RPMI8226 (cell line): ENCODE measurements at places on chromosomes 1 and 21.

DNA sequence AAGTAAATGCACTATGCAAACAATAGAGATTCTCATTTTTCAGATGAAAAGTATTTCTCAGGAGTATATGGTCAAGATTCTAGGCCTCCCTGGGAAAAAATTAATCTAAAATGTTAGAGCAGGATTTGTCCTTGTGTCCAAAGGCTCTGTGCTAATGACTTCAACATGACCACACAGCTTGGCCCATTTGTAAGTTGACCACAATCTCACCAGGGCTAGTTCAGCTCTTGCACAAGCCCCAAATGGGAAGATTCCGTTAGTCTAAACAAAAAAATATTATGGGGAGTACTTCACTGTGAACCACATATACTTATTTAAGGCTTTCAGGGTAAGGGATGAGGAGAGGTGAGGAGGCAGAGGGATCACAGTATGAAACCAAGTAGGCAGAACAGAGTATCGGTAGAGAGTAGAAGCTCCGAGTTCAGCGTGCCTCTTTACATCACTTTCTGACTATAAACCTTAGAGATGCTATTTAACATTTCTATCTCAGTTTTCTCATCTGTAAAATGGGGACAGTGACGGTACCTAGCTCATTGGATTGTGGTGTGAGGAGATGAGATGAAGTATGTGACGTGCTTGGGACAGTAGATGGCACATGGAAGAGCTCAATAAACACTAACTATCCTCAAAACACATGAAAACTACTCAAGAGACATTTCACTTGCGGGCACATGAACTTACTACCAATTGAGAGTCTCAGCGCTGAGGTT, 37.8 kb upstream of the CTTNBP2NL start:
- no peak for DNase-seq

DNA sequence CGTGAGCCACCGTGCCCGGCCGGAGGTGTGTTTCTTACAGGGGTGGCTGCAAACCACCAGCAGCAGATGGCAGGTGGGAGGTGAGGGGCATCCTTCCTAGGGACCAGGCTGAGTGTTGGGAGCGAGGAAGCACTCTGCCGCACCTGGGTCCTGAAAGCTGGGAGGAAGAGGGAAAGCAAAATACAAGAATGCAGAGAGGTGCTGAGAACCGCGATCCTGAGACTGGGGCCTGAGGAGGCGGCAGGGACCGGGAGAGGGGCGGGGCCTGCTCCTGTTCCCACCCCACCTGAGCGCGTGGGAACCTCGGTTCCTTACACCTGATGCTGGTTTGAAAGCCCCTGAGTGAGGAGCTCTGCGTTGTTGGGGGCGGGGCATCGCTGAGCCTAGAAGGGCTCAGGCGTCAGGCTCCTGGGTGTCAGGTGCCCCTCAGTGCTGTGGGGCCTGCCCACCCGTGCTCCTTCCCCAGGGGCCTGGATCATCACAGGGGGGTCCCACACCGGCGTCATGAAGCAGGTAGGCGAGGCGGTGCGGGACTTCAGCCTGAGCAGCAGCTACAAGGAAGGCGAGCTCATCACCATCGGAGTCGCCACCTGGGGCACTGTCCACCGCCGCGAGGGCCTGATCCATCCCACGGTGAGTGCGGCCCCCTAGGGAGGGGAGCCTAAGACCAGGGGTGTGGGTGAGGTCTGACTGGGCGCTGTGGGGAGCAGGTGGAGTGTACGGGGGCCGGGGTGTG, 15.5 kb downstream of the TRPM2 start:
- DNase-seq, result no peak

GRCh38 chr1:91831132-91831930, 54.6 kb downstream of the TGFBR3 start:
- DNase-seq, result peak; percentile 22

DNA sequence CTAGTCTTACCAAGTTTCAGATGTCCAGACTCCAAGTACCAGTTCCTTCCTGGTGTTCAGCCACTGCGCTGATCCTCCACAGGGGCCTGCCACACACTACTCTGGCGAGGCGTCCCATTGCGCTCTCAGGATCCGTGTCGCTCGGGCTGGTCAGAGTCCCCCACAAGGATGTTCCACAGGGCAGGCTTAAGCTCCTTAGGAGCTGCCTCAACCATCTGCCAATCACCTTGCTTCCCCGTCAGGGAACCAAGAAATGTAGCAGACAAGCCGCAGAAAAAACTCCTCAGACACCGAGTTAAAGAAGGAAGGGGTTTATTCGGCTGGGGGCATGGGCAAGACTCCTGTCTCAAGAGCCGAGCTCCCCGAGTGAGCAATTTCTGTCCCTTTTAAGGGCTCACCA, 9.8 kb downstream of the OR2W3 start:
- no peak for DNase-seq

DNA sequence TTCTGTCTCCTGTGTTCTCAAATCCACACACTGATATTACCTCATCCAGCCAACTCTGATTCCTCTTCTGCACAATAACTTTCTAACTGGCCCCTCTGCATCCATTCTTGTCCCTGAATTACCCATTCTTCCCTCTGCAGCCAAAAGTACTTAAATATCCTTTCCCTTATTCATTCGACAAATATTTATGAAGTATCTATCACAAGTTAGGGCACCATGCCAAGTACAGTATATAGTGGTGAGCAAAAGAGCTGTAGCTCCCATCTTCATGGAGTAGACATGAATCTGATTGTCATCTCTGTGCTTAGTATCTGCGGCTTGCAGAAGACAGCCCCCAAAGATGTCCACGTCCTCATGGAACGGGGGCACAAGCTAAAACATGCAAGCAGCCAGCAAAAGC, 316.8 kb downstream of the SETD4 start:
- no peak for DNase-seq

GRCh38 chr1:153032677-153033308, 1.8 kb downstream of the SPRR1B start:
- peak; percentile 12 for DNase-seq

DNA sequence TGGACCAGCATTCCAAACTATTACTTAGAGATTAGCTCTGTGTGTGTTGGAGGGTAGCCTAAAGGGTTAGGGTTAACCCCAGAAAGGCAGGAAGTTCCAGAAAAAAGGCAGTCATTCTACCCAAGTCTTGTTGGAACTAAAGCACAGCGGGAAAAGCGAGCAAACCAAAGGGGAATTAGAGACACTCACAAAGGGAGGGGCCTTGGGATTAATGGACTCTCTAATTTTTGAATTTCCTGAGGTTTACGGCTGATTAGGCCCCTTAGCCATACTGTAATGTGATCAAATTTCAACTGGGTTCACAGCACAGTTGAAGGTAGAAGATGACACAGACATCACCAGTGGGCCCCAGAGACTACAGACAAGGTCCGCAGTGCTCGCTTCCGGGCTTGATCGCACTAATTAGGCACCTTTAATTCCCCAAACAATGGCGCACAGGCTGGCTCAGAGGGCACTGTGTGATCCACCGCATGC, 28.3 kb downstream of the CAPZB start:
- DNase-seq, result no peak

GRCh38 chr1:247385283-247385682, 30.7 kb upstream of the NLRP3 start:
- no peak for DNase-seq

DNA sequence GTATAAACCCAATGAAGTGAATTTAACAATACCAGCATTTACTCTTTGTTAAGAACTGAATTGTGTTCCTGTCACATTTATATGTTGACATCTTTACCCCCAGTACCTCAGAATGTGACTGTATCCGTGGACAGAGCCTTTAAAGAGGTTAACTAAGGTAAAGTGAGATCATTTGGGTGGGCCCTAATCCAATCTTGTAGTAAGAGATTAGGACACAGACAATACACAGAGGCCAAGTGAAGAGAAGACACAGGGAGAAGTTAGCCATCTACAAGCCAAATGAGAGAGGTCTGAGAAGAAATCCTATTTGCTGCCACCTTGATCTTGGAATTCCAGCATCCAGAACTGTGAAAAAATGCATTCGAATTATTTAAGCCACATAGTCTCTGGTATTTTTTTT, 22.9 kb upstream of the WARS2 start:
- no peak for DNase-seq

DNA sequence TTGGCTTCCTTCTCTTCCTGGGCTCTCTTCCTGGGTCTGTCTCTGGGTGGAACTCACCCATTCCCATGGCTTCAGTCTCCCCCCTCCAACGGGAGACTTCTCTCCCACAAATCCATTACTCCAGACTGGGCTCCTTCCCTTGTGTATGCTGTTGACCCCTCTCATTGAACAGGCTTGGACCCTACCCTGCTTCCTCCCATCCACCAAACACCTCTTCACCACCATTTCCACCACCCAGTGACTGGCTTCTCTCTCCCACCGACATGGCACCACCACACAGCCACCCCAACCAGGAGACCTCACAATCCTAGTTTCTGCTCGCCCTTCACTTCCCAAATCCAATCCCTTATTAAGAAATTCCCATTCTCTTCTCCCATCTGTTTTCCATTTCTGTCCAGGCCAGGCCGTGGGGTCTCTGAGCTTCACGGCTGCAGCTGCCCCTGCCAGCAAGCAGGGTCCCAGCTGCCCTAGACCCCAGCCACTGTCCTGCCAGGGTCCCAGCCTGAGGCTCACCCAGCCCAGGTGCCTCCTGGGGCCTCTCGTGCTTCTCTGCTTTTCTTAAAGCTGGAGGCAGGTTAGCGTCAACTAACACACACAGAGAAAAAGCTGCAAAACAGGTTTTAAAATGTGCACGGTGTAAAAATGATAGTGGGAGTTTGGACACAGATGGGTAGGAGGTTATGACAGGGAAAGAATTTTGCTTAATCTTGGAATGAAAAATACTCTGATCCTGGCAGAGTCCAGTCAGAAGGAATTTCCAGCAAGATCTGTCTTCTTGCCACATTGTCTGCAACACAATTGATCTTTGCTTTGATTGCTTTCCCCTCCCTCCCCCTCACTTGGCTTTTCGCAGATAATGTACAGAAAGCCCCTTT, 383.8 kb upstream of the VAMP3 start:
- no peak for DNase-seq

GRCh38 chr1:231446138-231446537, 24.1 kb upstream of the EGLN1 start:
- DNase-seq, result no peak

- DNase-seq, result no peak
These were observed 451.9 kb upstream of the VAMP3 start for GRCh38 chr1:7319196-7319595.

GRCh38 chr1:15323989-15324868, 77.2 kb downstream of the FHAD1 start:
- DNase-seq, result no peak

DNA sequence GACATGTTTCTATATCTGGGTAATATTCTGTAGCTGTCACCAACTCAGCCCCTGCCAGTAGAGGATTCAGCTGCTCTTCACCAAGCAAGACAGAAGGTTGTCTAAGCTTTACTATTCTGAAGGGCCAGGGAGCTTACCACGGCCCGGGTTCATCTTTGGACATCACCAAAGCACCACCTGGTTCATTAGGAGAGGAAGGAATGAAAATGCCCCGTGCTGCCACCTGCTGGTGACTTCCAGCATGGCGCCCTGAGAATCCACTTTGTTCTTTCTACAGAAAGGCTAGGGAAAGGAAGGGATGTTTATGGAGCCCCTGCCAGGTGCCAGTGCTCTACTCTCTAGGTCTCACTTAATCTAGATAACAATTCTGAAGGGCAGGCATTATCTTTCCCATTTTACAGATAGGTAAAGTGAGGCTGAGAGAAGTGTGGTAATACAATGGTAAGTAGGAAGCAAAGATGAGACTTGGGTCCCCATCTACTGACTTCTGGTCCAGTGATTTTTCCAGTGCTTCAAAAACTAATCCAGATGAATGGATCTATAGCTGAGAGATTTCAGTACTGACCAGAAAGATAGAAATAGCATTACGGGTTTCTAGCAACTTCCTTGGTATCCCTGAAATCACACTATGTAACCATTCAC, 79.5 kb downstream of the BEND5 start:
- DNase-seq, result peak; percentile 69

DNA sequence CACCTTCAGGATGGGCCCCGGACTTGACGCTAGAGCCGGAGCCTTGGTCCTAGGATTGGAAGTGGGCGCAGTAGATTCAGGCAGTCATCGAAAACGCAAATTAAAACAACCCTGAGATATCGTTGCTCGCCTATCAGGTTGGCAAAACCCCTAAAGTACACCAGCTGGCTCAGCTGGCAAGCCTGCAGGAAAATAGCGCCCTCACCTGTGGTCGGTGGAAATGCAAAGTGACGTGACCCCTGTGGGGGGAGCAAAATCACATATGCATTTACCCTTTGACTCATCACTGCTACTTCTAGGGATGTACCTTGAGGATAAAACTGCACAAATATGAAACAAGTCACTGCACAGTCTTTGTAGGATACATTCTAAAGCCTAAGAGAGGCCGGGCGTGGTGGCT, 170.3 kb upstream of the TMEM51 start:
- no peak for DNase-seq

DNA sequence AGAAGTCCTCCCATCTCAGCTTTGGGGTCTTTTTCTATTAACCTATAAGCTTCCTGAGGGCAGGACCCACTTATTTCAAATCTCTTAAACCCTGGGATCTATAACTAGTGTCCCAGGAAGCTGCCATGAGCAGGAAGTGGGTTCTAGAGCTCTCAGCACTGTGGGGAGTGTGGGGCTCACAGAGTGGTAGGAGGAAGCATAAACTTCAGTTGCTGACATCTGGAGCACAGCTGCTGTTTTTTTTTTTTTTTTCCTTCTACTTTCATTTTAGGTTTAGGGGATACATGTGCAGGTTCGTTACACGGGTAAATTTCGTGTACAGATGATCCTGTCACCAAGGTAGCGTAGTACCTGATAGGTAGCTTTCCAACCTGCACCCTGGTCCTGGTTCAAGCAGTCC, 59.3 kb downstream of the AK4 start:
- no peak for DNase-seq

DNA sequence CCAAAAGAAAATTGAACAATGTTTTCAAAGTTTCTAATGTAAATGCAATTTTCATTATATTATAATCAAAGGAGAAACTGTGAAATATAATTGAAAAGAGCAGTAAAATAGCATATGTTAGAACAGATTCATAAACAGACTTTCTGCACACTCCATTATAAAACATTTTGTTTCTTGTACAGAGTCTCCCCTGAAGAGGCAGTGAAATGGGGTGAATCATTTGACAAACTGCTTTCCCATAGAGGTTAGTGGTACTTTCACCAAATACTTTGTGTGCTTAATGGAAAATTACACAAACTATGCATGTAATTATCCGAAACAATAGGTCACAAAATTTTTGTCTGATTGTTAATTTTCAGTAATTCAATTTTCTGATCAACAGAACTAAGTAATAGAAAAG, 1.9 kb downstream of the RGS18 start:
- DNase-seq, result no peak
